Heart left ventricle (tissue), 16 donors: ENCODE measurements at places on chromosomes 3 and 15.

- DNase-seq: no peak
These were observed 60.6 kb downstream of the FGD5 start for GRCh38 chr3:14879211-14879874.

DNA sequence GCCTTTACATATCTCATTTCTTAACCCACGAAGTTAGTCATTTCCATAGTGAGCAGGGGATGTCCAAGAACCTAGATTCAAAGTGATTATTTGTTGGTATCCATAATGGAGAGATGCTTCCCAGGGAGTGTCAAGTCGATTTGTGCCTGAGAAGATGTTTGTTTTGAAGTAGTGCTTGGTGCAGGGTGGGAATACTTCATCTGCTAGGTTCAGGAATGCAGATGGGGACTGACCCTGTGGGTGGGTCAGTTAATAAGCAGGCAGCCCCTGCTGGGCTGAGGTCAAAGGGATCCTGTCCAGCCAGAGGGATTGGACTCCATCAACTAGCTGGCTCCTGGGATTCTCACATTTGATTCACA, 44.1 kb upstream of the VILL start:
- DNase-seq: no peak

DNA sequence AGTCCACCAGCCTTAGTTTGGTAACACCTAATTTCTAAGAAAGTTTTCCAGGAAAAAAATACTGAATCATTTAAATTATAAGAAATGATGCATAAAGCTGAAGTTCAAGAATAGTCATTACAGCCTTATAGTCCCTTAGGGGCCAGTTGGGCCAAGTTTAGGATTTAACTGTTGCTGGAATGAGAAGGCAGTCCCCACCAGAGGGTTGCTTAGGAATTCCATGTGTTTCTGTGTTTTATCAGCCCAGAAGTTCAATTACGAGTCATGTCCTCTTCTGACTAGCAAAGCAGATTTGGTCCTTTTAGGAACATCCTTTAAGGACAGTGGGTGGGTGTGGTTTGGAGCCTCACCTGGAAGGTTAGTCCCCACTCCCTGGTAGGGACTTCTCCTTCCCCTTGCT, 57.0 kb upstream of the NR2E3 start:
- DNase-seq: no peak

DNA sequence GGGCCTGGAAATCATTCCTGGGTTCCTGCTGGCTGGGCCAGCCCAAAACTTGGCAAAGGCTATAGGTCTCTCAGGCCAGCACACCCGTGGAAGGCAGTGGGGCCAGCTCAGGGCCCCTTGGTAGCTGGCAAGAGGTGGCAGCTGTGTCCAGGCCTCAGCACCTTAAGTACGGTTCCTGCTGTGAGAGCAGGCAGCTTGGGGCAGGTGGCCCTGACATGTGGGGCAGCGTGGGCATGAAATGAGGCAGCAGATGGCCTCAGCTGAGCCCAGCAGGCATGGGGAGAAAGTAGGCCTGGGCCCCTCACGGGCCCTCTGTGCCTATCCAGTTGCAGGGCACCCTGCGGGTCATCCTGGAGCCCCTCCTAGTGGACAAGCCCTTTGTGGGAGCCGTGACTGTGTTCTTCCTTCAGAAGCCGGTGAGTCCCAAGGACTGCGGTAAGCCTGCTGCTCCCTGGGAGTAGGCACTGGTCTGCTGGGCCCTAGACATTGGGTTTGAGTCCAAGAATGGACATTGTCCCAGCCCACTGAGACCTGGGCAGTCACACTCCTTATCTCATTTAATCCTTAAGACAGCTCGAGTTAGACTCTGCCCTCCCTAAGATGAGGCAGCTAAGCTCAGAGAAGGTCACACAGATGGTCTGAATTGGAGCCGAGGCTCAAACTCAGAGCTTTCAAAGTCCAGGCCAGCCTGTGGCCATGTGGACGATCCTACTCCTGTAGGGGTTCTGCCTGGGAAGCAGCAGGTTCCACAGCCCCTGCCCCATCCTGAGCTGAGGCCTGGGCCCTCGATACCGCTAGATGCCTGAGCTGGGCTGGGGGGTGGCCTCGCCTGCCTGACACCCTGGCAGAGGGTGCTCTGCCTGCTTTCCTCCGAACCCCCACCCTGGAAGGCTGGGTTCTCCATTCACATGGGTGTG, 25.5 kb downstream of the ESYT3 start:
- DNase-seq: no peak

DNA sequence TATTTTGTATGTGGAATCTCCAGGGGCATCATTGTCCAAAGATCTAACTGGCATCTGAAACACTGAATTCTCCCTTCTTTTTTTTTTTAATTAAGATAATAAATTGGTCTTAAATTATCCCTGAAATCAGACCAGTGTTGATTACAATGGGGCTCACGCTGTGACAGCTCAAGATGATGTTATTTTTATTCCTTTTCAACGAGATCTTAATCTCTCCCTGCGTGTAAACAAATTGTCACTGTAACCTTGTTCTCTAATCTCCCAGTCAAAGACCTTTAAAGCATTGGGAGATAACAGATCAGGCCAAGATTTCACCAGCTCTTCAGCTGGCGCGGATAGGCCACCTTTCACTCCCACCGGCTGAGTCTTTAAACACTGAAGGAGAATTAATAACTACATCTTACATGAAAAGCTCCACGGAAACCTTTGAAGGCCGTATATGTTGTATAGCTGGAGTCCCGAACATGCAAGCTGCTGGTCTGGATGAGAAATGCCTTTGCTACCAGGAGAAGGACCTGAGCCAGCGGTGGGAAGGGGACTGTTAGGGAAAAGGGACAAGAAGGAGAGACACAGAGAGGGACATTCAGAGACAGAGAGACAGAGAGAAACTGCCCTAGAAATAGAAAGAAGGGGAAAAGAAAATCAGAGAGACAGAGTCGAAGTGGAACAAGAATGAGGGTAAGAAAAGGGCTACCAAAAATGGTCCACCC, 418.8 kb upstream of the NR2F2 start:
- DNase-seq: no peak

DNA sequence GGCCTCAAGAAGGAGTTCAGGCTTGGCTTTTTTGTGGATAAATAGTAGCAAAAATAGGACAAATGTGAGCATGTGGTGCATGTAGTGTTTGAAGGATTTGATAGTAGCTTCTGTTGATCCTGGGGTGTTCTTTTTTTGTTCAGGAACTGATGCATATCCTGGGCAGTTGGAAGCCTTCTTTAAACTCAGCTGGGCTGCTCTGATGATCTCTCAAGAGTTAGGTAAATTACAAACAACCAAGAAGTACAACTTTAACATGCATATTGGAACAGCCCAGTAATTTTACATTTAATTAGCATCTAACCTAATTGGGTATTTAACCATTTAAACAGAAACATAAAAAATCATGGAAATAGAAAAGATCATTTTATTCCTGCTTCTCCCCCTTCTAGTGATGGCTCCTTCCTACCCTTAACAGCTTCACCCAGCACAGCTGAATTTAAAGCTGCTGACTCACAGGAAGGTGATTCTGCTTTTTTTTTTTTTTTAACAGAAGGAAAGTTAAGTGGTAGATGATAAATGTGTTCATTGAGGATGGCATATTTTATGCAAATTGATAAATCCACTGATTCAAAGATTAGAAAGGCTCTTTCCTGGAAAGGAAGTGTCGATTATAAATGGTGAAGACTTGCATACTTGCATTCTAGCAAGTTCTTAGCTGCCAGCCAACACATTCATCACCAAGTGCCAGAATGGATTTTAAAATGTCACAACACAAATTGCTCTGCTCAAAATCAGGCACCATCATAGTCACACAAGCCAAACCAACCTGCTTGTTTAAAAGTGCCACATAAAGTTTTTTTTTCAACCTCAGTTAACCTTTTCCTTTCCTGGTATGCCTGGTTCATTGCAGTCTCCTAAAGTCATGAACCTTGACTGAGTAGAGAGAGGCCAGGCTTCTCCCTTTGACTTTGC, 20.0 kb downstream of the SLC35G2 start:
- DNase-seq: no peak

GRCh38 chr3:126112531-126113237, 28.8 kb upstream of the SLC41A3 start:
- no peak for DNase-seq

- DNase-seq: no peak
These were observed 72.1 kb upstream of the EPHB1 start for GRCh38 chr3:134722969-134723368.

- DNase-seq: peak; percentile 67
These were observed 189.4 kb upstream of the CHRNA7 start for GRCh38 chr15:31840849-31841476.

DNA sequence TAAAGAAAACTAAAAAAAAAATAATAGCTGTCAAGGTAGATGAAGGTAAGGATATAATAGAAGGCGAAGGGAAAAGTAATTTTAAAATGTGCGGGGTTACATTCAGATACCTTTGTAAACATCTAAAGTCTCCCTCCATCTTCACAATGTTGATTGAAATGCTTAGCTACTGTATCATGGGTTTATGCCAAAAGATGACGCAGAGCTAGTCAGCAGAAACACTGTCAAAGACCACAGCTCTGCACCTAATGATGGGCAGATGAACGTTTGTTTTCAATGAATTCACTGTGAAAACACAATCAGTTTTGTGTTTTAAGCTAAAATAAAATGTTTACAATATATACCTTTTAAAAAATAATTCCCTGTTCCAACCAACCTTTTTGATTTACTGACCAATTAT, 61.2 kb downstream of the RFTN1 start:
- no peak for DNase-seq

DNA sequence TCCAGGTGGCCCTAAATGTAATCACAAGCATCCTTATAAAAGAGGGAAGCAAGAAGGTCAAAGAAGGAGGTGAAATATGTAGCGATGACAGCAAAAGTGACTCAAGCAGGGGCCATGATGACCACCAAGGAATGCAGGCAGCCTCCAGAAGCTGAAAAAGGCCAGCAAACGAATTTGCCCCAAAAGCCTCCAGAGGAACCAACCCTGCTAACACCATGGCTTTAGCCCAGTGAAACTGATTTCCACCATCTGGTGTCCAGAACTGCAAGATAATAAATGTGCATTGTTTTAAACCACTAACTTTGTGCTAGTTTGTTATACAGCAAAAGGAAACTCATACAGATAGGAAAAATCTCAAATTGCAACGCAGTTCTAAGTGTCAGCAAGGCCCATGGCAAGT, 23.0 kb upstream of the RBSN start:
- DNase-seq: no peak

GRCh38 chr15:36682101-36682500, 102.7 kb downstream of the CDIN1 start:
- no peak for DNase-seq

DNA sequence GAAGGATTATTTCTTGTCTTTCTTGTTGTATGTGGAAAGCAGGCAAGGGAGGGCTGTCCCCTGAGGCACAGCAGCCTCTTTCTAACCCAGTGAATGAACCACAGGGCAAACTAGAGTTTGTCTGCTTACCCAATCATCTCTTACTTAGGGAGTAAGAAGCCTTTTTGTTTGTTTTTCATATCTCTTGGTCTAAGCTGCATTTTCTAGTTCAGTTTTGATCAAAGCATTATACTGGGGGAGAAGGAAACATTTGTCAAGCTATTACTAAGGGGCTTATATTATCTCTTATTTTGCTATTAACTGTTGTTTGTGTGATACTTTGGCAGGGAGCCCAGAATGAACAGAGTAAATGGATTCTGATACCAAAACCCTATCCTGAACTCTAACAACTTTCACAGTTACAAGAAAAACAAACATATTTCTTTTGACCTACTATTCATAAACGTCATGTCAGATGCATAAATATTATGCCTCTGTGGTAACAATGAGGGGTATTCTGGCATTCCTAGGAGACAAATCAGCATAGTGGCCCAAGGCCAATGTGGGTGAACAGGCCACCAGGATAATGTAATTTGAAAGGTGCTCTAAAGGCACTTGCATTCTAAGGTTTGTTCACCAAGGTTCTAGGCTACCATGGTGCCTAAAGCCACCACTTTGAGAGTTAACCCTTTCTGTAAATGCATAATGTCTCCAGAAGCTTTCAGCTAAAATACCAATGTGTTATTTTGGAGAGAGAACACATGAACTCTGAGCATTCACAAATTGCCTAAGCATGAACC, 271.6 kb upstream of the ZPLD1 start:
- no peak for DNase-seq

DNA sequence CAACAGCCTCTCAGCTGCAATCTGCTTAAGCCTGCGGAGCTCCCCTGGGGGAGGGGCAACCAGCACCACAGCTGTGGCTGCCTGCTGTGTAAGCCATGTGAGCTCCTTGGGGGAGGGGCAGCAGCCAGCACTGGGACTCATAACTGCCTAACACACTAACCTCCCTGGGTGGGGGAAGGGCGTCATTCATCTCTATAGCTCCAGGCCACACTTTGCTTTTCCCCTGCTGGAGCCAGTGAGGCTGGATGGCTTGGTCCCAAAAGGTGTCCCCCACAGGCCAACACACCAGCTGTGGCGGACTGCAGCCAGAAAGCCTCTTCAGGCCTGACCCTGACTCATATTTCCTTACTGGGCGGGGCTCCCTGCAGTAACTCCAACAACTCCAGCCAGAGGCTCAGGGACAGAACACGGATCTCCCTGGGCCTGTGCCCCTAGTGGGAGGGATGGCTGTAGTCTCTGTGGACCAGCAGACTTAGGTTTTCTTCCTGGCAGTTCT, 129.8 kb downstream of the PPM1L start:
- peak; percentile 88 for DNase-seq

DNA sequence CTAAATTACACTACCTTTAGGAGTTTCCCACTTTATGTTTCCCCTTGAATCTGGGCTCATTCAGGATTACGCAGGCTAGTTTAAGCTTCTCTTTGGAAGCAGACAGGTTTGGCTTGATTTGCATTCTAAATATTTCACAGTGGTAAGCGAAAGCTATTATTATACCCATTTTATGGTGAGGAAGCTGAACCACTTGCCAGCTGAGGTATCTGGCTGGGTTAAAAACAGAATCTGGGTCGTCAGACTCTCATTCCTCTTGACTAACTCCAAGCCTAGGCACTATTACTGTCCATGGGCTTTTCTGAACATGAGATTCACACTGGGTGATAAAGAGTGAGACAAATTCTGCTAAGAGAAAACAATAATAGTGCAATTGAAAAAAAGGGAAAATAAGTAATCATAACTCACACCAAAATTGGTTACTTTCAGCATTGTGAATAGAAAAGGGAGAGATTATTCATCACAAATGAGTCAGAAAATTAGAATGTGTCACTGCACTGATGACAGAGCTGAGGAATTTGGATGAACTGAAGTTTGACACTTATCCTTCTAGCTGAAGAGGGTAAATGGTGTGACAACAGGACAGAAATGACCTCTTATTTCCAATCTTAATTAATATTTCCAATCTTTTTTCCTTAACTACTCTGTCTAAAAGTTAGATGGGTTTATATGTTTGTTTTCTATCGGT, 211.3 kb downstream of the TIGIT start:
- DNase-seq: no peak

DNA sequence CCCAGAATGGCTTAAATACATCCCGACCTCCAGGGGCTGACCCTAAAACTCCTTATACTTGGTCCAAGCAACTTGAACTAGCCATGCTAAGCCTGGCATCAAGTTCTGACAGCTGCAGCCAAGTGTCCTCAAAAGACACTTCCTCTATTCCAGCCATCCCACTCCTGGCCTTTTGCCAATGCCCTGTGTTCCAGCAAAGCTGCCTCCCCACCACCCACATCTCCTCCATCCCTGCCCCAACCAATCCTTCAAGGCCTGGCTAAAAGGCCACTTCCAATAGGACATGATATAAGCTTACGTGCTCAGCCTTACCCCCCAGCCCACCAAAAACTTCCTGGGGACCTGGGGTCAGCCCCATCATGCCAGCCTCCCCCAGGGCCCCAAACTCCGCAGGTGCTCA, 40.9 kb downstream of the SEMA3G start:
- DNase-seq: peak; percentile 42

GRCh38 chr15:79811406-79812405, 85.1 kb downstream of the MTHFS start:
- peak; percentile 79 for DNase-seq

GRCh38 chr3:104178680-104179079, 1188.0 kb upstream of the ALCAM start:
- DNase-seq: no peak

- DNase-seq: no peak
These were observed 153.0 kb downstream of the THRB start for GRCh38 chr3:24341668-24342067.
